ENCODE measurements at places on chromosomes 16 and 17.
A peak's percentile ranks its signal among the peaks of the same experiment; 100 is the strongest.

DNA sequence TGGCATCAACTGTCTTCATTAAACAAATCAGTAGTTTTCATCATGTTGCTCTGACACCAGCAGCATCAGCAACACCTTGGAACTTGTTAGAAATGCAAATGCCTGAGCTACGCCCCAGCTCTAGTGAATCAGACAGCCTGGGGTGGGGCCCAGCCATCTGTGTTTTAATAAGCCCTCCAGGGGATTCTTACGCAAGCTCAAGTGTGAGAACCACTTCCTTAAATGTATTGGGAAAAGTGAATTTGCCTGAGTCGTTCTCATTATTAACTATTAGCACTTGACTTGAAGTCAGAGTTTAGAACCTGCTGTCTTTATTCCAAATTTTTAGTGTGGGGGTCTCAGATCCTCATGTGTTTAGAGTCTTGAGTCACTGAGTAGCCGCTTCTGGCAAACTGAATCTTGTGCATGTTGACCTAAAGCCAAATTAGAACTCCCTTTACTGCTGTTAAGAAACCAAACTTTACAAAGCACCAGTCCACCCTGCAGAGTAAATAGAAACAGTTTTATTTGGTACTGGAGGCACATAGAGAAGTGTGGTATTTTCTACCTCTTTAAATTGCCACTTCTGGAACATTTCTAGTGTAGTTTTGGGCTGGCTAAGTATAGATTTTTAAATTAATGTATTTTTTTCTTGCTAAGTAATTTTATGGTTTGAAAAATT is 137.4 kb upstream of the COX10 start:
- DNase-seq: peak; percentile 49

DNA sequence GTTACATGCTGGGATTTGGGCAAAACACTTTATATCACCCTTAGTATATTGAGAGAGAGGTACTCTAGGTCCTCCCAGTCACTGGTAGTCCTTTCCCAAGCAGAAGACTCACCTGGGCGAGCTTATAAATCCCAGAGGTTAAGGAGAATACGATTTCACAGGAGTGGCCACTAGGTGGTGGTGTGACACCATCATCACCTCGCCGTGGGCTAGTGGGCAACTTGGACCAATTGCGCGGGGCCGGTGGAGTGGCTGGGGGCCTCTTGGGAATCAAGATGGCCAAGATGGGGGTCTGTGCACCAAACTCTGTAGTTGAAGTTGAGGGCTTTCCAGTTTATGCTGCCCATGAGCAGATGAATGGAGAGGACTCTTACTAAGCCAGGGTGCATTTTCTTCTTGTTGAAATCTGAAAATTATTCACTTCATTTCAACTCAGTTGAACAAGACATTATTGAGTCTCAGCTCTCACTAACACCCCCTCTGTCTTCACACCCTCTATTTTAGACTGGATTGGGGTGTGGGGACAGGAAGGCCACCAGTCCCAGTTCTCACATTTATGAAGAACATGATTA is 38.2 kb upstream of the PIRT start:
- DNase-seq: no peak

GRCh38 chr17:40340880-40341807 is 23.4 kb downstream of the GJD3 start:
- DNase-seq: no peak

GRCh38 chr17:43534909-43535308 is 11.2 kb downstream of the ETV4 start:
- DNase-seq: no peak

GRCh38 chr16:22120440-22120839 is 28.1 kb downstream of the VWA3A start:
- DNase-seq: no peak

GRCh38 chr16:67857547-67858233 is 10.2 kb upstream of the CENPT start:
- peak; percentile 84 for DNase-seq

- no peak for DNase-seq
These were observed 90.7 kb downstream of the CDH8 start for GRCh38 chr16:61945511-61945910.

DNA sequence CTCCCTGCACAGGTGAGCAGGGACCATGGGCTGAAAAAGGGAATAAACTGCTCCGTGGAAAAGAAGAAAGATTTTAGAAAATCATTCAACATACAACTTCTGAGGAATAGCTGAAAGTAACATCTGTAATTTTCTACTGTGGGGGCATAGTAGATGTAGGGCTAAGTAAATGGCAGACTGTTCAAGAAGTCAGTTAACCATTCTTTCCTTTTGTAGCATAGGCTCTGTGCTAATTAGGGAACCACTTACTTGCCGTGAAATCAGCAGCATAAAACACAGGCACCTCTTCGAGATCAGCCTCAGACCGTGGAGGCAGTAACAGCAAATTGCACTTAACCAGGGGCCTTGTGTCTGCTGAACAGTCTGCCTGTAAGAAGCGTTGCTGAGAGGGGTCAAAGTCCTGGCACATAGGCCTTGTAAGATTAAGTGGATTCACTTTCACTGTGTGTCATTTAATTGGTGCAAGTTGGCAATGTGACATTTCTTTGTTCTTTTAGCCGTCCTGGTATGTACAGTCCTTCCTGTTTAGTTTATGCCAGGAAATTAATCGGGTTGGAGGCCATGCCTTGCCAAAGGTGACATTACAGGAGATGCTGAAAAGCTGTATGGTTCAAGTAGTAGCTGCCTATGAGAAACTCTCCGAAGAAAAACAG is 10.4 kb downstream of the COG1 start:
- DNase-seq: no peak

DNA sequence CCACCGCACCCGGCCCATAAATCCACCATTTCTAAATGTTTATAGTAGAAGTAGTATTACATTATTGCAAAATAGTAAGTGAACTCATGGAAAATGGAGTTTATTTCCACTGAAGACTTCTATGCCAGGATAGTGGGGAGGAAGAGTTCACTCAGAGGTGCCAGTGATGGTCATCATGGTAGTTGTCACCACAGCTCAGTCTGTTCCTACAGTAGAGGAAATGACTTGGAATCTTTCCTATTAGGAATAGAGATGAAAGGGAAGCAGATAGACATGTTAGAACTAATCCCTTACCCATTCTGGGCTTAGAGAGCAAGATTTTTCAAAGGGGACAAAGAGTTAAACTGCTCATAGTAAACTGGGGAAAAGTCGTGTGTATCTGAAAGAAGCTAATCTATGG is 20.1 kb downstream of the MRPL45 start:
- no peak for DNase-seq

Measured in epithelial cell of prostate (primary cell).